ENCODE measurements at places on chromosomes 6 and 20. TPM values are rescaled to one million over a fixed set of nuclear protein-coding genes. Genes with fewer than 3 reads are reported as not detected.

Gene TMEM74B
- 2.8 TPM for total RNA-seq

Gene FLRT3
- total RNA-seq, result 0.80 TPM

GRCh38 chr6:151209071-151209831 is 30.5 kb upstream of the AKAP12 start:
- DNase-seq, result no peak
- no peaks in the 10 kb centered on the region for H3K36me3 ChIP-seq
- H3K4me3 ChIP-seq, result no peak overlapping the region
- H3K27me3 ChIP-seq, result no peaks in the 10 kb centered on the region

GRCh38 chr6:84764332-84765049 is at the start of gene TBX18:
TBX18 (minus strand) TSS chr6:84764598; CDS start chr6:84764181, 417 bp downstream.
- peak within 1 kb of the TSS; percentile 74 for H3K4me3 ChIP-seq
- no peak within 1 kb of the TSS for H3K27ac ChIP-seq
- peaks cover 4% of the 10 kb centered on the region for H3K36me3 ChIP-seq
- H3K27me3 ChIP-seq, result peaks cover 72% of the 10 kb centered on the region

DNA sequence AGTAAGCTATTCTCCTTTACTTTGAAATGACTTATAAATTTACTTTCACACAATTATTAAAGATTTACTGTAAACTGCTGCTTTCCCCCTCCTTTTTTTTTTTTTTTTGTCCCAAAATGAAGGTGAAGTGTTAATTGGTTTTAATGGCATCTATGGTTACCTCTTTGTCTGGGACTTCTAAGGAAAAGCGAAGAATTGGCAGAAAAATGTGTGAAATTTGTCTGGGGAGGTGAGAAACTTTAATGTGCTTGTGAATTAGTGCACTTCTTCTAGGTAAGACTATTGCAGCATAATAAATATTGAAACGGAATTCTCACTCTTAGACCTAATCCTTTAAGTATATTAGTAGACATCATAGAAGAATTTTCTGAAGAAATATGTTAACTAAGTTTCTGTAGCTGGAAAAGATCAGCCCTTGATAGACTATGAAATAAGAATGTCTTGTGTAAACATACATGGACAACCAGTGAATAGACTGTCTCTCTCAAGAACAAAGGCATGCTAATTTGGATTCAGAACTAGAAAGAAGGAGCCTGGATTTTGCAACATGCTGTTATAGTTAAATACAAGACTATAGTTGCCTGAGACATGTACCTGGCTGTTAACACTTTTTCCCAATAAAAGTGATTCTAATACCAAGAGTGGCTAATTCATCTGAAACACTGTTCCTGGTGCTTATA is 23.9 kb downstream of the FLRT3 start:
- DNase-seq, result no peak
- no peak overlapping the region for H3K4me3 ChIP-seq
- no peak overlapping the region for H3K27ac ChIP-seq
- no peaks in the 10 kb centered on the region for H3K4me1 ChIP-seq
- no peaks in the 10 kb centered on the region for H3K36me3 ChIP-seq

GRCh38 chr6:155062866-155063341 is 67.8 kb downstream of the TIAM2 start:
- H3K4me1 ChIP-seq, result no peaks in the 10 kb centered on the region
- DNase-seq, result no peak
- H3K4me3 ChIP-seq, result no peak overlapping the region
- H3K27me3 ChIP-seq, result no peaks in the 10 kb centered on the region
- H3K27ac ChIP-seq, result no peak overlapping the region

GRCh38 chr20:458776-459175 is 3.6 kb downstream of the TBC1D20 start:
- H3K4me3 ChIP-seq, result no peak overlapping the region
- no peaks in the 10 kb centered on the region for H3K27me3 ChIP-seq
- no peak for DNase-seq

Data from H1 (cell line).